Left lung (tissue), 14 donors: ENCODE measurements at places on chromosomes 12 and 14. TPM values are rescaled to one million over a fixed set of nuclear protein-coding genes. Genes with fewer than 3 reads are reported as not detected.

The KCNA5 gene
- 1.4 TPM for polyA plus RNA-seq

The SPIC gene
- polyA plus RNA-seq = not detected

The GPHB5 gene
- polyA plus RNA-seq = not detected

The VASH1 gene
- polyA plus RNA-seq = 51.8 TPM

The OAS2 gene
- 5.5 TPM for polyA plus RNA-seq

The ST8SIA1 gene
- 15.4 TPM for polyA plus RNA-seq

The TDRD9 gene
- 0.63 TPM for polyA plus RNA-seq

The NR2C1 gene
- 79.8 TPM for polyA plus RNA-seq

The OR4E2 gene
- polyA plus RNA-seq = not detected

The CRADD gene
- polyA plus RNA-seq = 10.8 TPM
